ENCODE measurements at places on chromosomes 16 and 17.
A peak's percentile ranks its signal among the peaks of the same experiment; 100 is the strongest.

DNA sequence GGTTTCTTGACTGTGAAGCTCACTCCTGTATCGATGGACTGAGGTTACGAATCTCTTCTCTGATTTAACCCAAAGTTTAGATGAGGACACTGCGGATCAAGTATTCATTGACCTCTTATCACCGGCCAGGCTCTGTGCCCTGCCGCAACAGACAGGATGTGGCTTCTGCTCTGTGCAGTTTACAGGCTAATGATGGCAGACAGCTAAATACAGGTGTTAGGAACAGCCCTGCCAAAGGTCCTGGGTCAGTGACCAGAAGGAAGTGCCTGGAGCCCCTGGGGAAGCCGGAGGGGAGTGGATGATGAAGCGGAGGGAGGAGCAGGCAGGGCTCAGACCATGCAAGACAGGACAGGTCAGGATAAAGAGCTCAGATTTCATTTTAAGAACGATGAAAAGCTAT lies 44.4 kb downstream of the HAPSTR1 start:
- DNase-seq = no peak

- DNase-seq = no peak
These were observed 46.2 kb downstream of the SMPD3 start for GRCh38 chr16:68401871-68402747.

GRCh38 chr17:4318596-4318995 lies 47.9 kb downstream of the UBE2G1 start:
- DNase-seq = no peak

- no peak for DNase-seq
These were observed 12.1 kb downstream of the LPO start for GRCh38 chr17:58250344-58251011.

- DNase-seq = no peak
These were observed 156.4 kb downstream of the CMIP start for GRCh38 chr16:81601008-81601428.

DNA sequence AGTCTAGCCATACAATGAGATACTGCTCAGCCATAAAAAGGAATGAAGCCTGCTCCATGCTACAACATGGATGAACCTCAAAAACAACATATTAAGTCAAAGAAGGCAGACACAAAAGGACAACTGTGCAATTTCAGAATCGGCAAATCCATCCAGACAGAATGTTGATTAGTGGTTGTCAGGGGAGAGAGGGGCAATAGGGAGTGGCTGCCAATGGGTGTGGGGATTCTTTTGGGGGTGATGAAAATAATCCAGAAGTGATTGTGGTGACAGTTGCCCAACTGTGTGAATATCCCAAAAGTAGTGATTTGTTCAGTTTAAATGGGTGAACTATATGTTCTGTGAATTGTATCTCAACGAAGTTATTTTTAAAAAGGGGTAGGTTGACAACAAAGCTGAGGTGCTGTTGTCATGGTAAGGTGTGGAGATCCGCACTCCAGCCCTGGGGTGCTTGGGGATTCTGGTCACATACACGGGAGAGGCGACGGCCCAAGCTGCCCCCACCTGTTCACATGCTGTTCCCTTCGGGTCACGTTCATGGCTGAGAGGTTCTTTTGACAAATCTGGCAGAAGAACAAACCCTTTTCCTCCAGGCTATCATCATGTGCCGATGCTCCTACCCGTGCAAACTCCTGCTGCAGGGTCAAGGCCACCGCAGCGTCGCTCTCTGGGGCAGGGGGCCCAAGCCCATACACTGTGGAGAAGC lies 9.6 kb downstream of the SLX4 start:
- DNase-seq = no peak

DNA sequence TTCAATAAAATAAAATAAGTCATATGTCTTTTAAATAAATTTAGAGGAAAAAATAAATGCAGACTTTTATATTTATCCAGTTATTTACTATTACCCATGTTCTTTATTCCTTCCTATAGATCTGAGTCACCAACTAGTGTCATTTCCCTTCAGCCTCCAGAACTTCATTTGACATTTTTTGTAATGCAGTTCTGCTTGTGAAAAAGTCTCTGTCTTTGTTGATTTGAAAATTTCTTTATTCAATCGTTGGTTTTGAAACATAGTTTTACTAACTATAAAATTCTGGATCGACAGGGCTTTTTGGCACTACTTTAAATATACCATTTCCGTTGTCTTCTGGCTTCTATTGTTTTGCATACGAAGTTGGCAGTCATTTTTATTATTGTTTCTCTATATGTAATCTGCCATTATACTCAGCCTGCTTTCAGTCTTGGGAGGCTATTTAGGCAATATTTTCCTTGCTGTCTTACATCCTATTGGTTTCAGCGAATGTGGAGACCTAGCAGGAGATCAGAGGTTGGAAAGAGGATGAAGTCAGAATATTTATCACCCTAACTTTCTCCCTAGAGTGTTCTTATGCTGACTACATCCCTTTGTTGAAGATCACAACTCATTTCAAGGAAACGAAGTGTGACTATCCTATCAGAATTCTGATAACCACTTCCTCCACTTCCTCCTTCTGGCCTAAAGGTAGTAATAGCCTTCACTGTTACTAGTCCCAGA lies 42.0 kb upstream of the SLC6A2 start:
- DNase-seq = no peak

GRCh38 chr16:669666-670065 lies 1.7 kb downstream of the RHOT2 start:
- no peak for DNase-seq

- peak; percentile 73 for DNase-seq
These were observed 24.9 kb downstream of the SBK1 start for GRCh38 chr16:28317040-28317880.

DNA sequence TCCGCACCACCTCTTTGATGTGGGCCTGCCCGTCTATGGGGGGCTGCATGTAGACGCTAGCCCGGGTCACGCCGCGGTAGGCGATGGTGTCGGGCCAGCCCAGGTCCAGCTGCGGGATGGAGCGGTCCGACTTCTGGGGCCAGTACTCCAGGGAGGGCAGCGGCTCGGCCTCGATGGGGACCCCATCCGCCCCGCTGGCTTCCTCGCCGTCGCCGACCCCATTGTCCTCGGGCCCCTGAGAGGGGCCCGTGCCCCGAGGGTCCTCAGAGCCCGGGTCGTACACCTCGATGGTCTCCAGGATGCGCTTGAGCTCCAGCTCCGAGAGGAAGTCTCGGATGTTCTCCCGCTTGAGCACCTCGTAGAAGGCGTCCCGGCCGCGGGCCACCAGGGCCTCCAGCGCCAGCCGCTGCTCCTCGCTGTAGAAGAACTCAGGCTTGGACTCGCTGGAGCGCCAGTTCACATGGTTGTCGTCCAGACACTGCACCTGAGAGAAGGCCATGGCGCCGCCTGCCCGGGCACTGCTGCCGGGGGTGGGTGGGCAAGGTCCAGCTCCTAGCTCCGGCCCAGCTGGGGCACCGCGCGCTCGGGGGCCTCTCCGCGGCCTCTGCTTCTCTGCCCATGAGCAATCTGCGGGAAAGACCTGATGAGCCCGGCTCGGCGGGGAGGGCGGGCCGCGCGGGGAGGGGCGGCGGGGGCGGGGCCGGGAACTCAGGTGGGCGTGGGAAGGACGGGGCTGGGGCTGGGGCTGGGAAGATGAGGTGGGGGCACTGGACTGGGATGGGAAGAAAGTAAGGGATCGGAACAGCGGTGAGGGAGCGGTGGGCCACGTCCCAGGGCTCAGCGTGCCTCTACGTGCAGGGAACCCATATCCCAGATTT lies 782 bp downstream of the FAM83G start:
- DNase-seq = peak; percentile 54

- DNase-seq = no peak
These were observed 46.5 kb downstream of the IRX5 start for GRCh38 chr16:54977211-54977610.

GRCh38 chr17:29929006-29929532 lies 959 bp downstream of the SSH2 start:
- DNase-seq = no peak

DNA sequence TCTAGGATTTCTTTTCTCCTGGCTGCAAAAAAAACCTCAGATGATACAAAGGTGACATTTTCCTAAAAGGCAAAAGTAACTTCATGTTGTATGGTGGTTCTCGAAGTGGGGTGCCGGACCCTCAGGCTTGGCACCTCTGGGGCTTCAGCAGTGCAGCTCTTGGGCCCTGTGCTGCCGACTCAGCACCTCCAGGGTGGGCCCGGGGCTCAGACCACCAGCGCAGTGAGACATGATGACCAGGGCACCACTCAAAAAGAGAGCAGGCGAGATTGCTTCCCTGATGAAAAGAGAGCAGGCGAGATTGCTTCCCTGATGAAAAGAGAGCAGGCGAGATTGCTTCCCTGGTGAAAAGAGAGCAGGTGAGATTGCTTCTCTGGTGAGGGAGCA lies 98.7 kb upstream of the ZNF750 start:
- DNase-seq = no peak

DNA sequence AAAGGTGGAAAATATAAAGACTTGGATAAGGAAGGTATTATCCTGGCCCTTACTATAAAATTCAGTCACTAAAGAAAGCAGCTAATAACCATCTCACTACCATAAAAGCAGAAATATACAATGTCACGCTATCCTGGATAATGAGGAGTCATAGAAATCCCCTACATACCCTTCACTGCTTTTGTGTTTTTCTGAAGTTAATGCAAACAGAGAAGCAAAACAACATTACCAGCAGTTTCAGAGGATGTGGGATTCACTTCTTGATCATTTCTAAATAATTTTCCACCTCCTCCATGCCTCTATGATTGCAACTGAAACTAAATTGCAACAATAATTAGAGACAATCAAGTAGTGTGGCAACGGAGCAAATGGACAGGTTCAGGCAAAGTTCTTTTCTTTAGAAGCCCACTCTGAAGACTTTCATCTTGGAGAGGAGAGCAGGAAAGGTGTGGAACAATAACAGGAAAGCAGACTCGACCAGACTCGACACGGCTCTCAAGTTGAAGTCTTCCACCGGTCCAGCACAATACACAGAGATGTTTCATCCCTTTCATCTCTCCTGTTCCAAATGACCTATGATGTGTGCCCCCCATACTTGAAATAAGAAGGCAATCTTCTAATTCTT lies 10.2 kb downstream of the CYTH1 start:
- no peak for DNase-seq

DNA sequence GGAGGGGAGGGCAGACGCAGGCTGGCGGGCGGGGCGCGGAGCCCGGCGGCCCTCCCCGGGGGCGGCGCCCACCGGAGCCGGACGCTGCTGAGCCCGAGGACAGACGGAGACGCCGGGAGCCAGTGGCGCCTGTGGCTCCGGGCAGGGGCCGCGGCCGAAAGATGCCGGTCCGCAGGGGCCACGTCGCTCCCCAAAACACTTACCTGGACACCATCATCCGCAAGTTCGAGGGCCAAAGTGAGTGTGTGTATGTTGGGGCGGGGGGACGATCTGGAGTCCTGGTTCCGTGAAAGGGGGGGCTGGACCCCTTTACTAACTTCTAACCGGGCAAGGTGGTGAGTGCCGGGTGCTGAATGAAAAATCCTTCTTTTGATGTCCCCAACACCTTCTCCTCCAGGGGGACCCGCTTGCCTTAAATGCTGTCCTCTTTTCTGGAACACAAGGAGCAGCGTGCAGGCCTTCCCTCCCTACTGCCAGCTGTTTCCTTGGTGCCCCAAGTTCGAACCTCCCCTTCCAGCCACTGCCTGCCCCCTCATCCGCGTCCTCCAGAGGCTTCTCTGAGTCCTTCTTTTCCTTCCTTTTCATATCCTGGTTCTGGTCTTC lies at the start of gene KCNH6:
TSS of gene KCNH6 (plus strand) at position 106 of the 603 bp plus-strand sequence. CDS start at position 162, 56 bp downstream.
- no peak for DNase-seq

DNA sequence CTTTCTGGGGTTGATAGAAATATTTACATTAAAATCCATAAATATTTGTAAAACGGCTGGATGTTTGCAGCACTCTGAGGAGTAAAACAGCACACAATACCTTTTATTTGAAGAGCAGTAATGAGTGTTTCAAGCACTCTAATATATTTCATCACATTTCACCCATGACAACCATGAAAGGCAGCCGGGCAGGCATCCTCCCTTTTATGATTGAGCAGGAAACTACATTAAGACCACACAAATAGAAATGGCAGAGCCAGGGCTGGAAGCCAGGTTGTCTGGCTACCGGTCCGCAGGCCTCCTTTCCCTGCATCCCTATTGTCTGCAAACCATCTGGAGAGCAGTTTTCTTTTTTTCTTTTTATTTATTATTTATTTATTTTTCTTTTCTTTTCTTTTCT lies 23.1 kb upstream of the GPRC5C start:
- no peak for DNase-seq

GRCh38 chr16:74982256-74982655 lies 2.7 kb downstream of the WDR59 start:
- no peak for DNase-seq

DNA sequence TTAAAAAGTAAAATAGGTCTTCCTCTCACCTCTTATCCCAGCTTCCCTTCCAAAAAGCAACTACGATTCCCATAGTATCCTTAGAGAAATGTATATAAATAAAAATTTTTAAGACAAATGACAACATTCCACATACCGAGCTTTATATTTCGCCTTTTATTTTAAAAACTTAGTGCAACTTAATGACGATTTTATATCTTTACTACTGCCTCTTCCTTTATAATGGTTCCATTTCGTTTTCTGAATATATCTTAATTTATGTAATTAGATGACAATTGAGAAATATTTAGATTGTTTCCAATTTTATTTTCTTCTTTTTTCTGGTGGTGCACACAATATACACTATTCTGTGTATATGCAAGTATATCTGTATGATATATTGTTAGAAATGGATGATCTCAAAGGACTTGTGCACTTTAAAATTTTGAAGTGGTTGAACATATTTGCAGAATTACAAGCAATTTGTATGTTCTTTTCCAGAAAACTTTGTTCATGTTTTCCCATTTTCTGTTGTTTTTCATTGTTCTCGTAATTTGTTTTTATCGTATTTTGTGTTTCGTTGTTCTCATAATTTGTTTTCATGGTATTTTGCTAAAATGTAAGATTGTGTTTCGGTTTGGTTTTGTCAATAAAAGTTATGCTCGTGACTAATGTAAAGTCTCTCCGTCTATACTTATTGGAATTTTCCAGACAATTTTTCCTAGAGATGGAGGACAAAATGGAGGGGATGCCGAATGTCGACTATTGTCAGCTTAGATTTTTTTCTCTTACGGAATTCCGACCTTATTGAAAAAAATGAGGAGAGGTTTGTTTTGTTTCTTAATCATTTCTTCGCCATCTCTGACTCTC lies 20.4 kb upstream of the HOXB13 start:
- no peak for DNase-seq

DNA sequence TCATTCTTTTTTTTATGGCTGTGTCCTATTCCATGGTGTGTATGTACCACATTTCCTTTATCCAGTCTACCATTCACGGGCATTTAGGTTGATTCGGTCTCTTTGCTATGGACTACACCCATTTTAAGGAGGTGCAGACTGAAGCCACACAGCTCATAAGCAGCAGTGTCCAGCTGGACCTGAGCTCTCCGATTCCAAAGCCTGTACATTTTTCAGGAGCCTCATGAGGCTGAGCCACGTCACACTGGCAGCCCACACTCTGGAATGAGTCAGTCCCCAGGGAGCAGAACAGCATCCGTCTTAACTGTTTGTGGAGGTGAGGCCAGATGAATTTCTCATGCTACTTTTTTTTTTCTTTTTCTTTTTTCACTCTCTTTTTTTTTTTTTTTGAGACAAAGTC lies 116.1 kb downstream of the C16orf95 start:
- DNase-seq = no peak

GRCh38 chr16:63135069-63135468 lies 1098.8 kb upstream of the CDH8 start:
- no peak for DNase-seq

- DNase-seq = no peak
These were observed 706 bp downstream of the TEN1 start for GRCh38 chr17:75979705-75980187.

GRCh38 chr16:30893744-30894539 lies at the start of gene BCL7C:
Gene BCL7C (minus strand): TSS chr16:30894077. CDS start chr16:30893944, 133 bp downstream.
- peak; percentile 84 for DNase-seq

- DNase-seq = no peak
These were observed 15.7 kb downstream of the IL34 start for GRCh38 chr16:70661918-70662641.

Measured in stimulated activated CD4-positive, alpha-beta T cell treated with anti-CD3 and anti-CD28 coated beads, Interleukin-4, amount 100 ng/mL, for 4 hours (primary cell).